Forelimb muscle (tissue), 1 donor: ENCODE measurements at places on chromosomes 5 and 9. TPM values are rescaled to one million over a fixed set of nuclear protein-coding genes. Genes with fewer than 3 reads are reported as not detected.

- no peak for DNase-seq
These were observed 59.9 kb upstream of the IL6ST start for GRCh38 chr5:56054666-56055065.

- no peak for DNase-seq
These were observed 106.8 kb downstream of the MAPKAP1 start for GRCh38 chr9:125600194-125600593.

DNA sequence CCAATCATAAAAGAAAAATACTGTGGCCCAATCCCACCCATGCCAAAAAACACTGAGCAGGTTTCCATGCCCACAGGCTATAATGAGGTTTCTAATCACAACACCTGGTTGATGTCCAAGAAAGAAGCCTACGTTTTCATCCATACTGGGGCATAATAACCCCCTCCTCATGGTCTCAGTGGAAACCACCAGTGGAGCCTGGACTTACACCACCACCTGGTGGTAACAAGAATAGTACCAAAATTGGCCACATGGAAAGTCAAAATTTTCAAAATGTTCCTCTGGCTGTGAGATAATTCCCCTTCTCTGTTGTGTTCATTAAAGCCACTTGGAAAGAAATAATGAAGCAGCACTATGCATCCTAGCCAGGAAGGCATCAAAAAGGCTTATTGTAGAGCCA lies 687.3 kb upstream of the ST8SIA4 start:
- DNase-seq: no peak

Gene TMOD1
- 151 TPM for polyA plus RNA-seq

Gene ERAP2
- polyA plus RNA-seq: 7.9 TPM

Gene THBS4
- polyA plus RNA-seq: 198 TPM

GRCh38 chr5:79842006-79842881 lies 148.8 kb downstream of the MTX3 start:
- DNase-seq: no peak

GRCh38 chr5:166781737-166782136 lies 1509.7 kb upstream of the WWC1 start:
- DNase-seq: no peak
